ENCODE measurements at places on chromosomes 2 and 18.

DNA sequence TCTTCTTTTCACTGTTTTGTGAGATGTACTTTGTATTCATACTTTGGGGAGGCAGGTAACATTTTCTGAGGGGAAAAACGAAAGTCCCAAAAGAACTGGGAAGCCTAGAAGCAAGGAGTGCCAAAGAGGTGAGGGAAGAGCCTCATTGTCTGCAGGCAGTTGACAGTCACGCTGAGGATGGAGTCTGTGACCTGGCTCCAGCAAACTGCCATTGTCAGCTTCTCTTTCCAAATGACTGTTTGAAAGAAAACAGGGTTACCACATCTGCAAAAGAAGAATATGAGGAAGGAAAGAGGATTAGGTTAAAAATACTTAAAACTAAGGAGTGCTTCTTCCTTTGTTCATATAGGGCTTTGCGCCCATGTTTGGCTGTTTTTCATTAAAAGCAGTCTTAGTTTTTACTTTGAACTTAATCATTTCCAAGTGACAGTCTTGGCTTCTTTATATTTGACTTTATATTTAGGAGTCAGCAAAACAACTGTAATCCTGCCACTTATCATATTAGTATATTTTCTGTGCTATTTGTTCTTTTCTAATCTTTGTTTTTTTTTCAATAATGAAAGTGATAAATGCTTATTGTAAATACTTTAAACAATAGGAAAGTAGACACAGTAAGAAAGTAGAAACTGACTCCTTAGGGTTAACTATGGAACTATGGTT, 35.0 kb downstream of the CERS6 start:
- peak; percentile 80 for DNase-seq

DNA sequence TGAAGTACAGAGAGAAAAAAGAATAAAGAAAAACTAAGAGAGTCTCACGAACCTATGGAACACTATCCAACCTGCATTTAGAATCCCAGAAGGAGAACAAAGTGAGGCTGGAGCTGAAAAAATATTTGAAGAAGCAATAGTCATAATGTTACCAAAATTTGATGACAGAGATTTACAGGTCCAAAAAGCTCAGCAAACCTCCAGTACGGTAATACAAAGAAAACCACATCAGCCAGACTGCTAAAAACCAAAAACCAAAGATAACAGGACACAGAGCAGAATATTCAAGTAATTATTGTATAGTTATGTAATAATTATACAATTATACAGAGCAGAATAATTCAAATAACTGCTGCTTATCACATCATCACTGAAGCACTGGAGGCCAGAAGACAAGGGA, 23.7 kb downstream of the ATL2 start:
- no peak for DNase-seq

- no peak for DNase-seq
Observed at GRCh38 chr18:3648200-3648599, 198.2 kb downstream of the TGIF1 start.

GRCh38 chr18:52216666-52217065, 123.3 kb upstream of the DCC start:
- DNase-seq: no peak

- no peak for DNase-seq
Observed at GRCh38 chr2:45973426-45973825, 322.0 kb downstream of the PRKCE start.

DNA sequence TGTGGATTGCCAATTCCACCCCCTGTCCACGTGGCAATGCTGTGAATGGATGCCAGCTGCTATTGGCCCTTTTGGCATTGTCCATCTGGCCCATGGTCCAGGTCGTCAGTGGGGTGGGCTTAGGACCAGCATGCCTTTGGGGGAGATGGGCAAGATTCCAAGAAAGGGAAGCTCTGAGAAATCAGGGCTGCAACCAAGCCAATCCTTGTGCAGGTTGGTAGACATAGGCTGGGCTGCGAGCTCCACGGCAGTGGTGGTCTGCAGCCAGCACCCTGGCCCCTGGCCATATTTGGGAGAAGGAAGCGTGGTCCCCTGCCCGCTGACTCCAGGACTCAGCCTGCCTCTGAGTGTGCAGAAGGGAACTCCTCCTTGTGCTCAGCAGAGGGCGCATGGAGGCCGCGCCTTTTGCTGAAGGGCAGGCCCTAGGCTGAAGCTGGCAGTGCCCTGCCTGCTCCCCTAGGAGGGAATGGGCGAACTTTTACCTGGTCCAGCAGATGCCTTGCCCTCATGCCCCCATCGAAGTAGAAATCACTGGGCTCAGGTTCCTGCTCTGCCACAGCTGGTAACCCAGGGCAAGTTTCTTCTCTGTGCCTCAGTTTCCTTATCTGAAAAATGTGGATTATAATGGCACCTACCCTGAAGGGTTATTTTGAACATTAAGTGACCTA, 5.4 kb downstream of the SPR start:
- DNase-seq: peak; percentile 81

- DNase-seq: peak; percentile 66
Observed at GRCh38 chr18:3703732-3704176, 253.8 kb downstream of the TGIF1 start.

DNA sequence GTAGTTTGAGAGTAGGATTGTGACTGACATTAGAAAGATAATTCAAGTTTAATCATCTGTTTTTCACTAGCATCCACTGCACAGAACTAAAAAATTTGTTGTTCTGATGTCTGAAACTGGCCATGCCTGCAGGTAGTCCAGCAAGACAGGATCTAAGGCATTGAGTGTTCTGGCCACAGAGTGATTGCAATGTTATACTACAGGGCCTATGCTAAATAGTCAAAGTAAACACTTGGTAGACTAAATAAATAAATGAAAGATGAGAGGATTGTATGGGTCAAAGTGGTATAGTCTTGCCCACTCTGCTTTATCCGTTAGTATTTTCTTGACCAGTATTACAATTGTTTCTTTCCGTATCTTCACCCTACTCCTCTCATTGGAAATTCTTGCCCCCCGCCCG, 27.6 kb upstream of the FANCL start:
- no peak for DNase-seq

GRCh38 chr2:201467666-201468065, 16.1 kb downstream of the STRADB start:
- DNase-seq: no peak

Measured in suppressor macrophage treated with lipopolysaccharide for 4 hours (primary cell).